Esophagus squamous epithelium (tissue), 5 donors: ENCODE measurements at places on chromosomes 12 and 14.

DNA sequence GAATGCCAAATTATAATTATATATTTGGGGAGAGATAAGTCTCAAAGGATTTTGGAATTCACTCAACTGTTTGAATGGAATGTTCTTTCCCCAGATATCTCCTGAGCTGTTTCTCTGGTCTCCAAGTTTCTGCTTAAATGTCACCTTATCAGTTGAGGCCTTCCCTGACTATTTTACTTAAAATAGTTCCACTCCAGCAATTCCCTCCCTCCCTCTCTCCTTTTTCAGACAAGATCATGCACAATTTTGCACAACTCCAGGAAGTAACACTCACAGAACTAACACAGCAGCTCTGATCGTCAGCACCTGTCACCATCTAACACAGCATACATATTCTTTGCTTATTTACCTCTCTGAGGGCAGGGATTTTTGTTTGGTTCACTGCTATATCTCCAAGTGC, 12.5 kb downstream of the BTG1 start:
- DNase-seq, result no peak

DNA sequence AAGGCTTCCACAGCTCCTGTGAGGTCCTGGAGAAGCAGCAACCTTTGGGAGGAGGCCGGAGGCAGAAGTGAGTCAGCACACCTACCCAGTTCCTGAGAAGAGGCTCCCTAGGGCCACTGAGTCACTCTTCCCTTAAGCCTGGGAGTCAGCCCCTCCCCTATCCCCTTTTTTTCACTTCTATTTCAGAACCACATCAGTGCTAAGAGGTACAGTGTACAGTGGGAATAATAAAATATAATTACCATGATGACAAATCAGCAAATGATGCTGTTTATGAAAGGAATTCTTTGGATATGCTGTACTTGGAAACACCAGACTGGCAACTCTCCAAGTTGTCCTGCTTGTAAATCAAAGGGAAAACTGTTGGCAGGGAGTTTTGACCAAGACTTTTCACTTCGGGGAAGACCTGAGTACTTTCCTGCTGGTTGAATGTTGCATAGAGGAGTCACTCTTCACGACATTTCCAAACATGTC, 7.8 kb upstream of the TBPL2 start:
- no peak for DNase-seq

DNA sequence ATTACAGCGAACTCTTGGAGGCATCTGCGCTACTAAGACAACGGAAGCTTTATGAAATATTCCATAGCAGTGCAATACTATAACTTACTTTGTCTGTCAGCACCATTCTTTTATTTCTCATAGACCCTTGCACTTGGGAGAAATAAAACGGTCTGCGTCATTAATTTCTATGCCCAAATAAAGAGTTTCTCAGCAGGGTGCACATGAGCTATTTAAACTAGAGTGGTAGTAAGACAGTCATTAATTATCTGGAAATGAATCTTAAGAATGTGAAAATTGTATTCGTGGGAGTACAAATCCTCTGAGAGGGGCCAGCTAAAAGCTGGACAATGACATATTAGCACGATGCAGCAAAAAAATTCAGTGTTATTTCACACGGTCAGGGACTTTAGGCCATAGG, 903.4 kb upstream of the FOXG1 start:
- DNase-seq, result no peak

DNA sequence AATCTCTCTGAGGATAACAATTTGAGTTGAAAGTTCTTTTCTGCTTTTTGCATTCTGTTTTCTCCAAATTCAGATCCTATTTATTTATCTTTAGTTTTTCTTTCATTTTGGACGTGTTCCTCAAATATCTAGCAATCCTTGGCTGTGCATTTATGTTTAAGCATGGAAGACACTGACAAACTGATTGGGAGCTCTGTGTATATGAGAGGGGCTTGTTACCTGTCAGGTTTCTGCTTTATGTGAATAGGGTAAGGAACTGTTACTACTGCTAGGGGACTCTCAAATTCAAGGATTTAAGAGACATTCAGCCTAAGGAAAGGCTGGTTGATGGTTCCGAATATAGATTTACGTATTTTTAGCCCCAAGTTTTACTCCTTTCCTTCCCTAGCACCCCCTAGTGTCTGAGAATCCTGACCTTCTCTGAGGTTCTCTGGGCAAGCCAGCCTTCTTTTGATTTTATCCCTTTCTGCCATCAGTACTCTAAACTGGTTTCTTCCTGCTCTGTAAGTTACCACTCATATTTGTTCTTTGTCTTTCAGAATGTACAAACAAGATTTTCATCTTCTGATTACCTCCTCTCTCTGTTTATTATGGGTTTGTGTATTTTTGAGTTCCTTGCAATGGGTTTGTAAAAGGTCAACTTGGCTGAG, 30.5 kb downstream of the YLPM1 start:
- no peak for DNase-seq

- no peak for DNase-seq
Measured at GRCh38 chr14:105303949-105304348, 3.1 kb upstream of the BRF1 start.

DNA sequence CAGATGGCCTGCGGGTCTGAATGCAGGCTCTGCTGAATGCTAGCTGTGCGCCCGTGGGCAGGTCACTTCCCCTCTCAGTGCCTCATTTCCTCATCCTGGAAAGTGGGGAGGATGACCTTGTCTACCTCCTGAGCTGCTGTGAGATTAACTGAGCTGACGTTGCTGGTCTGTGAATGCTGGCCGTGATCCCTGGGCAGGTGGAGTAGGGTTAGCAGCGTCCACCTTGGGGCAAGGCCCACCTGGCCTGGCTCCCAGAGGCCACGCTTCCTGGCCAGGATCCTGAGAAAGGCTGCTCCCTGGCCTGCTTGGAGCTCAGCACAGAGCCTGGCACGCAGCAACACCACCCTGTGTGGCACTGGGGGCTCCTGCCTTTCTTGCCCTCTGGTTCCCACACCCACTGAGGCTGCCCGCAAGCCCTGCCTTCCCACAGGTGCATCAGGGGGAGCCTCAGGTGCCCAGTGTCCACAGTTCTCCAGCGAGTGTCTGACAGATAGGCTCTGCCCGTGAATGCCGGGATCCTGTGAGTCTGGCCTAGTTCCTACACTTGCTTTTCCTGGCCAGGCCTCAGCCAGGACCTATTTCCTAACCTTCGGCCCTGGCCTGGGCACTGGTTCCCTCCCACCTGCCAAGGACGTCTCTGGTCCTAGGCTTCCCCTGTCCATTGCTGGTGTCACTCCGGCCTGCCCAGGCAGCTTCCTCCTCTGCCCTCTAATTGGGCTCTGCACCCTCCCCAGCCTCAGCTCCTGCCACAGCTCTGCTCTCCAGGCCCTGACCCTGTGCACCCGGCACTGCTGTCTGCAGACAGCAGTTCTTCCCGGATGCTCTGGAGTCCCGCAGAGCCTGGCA, 37.2 kb upstream of the TDRD9 start:
- DNase-seq, result no peak

- DNase-seq, result no peak
Measured at GRCh38 chr14:94460631-94461416, 8.2 kb upstream of the SERPINA11 start.

DNA sequence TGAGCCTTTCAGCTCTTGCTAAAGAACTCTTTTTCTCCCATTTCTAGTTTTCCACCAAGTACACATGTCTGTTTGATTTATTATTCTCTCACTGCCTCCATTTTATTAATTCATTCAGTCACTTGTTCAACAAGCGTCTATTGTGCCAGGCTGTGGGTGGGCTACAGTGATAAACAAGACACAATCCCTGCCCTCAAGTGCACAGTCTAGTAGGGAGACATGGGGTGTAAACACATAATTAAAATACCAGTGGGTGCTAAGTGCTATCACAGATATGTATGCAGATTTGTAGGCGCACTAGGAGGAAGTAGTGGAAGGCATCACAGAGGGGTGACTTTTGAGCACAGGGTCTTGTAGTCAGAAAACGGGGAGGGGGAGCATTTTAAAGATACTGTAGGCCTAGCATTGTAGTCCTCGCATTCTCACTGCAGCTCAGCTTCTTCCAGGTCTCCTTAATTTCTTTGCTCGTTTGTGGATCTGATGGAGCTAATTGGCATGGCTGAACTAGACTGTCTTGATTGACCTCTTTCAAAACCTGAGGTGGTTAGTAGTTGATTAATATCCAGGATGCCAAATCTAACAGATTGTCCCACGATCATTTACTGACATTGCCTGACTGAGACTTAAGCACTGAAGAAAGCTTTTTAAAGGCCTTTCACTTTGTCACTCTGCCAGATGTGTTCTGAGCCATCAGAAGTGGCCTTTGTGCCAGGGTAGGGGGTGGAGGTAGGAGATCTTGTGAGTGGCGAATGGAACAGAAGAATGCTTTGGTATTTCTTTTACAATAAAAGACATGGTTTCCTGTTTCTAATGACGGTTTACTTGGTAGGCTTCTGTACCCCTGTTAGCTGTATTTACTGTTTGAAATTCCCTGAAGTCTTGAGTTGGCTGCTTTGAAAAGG, 116.9 kb downstream of the DIP2B start:
- DNase-seq, result no peak
